H54 (cell line): ENCODE measurements at places on chromosomes 2 and 18.

- DNase-seq: no peak
Observed at GRCh38 chr2:63675026-63675425, 86.3 kb downstream of the MDH1 start.

GRCh38 chr18:26119246-26119645 is 14.4 kb upstream of the PSMA8 start:
- no peak for DNase-seq

- peak; percentile 79 for DNase-seq
Observed at GRCh38 chr2:110101280-110101844, 14.3 kb downstream of the MALL start.

DNA sequence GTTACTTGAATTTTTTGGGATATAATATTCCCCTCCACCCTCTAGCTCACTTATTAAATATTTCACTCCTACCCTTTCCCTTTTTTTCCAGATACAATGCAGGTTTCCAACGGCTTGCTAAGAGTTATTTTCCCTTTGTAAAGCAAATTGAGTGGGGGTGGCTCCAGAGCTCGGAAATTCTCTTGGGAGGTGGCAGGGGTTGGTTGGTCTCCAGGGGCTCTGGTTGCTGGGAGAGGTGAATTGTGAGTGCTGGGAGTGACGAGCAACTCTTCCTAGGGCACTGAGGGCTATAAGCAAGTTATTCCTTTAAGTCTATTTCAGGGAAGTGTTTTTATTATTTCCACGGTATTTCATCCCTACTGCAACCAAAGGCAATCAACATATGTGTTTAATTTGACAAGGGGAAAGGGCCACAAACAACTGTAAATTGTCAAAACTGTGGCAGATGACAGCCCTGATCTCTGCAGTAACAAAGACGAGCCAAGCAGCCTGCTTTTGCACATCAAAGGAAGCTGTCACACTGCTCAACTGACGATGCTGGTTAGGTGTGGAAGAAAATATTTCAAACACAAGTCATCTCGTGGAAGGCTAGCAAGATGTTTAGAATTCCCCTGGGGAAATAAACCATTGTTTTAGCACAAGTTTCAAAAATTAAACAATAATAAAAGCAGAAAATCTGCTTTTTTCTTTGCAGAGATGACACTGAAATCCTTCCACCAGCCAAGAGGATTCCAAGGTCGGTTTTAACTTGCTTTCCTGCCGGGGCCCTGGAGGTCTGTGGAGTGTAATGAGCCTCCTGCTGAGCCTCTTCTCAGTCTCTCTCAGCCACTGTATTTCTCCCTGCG is 34.8 kb upstream of the ASXL2 start:
- peak; percentile 60 for DNase-seq

DNA sequence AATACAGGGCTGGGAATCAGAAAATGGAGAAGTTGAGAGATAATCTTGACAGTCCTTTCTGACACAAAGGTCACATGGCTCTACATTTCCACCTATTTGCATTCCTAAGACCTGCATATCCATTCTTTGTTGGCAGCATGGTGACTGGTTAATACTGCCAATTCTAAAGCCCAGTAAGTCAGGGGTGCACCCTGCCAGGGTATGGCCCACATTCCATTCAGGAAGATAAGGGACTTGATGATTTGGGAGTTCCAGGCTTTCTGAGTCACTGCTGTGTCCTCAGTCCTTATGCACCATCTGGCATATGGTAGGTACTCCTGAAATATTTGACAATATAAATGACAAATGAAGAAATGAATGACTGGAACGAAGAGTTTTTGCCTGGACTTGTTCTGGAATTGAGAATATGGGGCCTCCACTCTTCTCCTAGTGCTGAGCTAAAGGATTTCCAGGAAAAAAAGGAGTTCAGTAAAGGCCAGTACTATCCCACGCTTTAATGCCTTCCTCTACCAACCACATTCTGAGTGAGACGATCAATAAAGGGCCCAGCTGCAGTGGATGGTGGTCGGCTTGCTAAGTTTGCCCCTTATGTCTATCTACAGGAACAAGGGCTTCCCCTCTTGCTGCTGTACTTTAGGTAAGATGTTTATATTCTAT is 31.7 kb upstream of the EIF2AK3 start:
- peak; percentile 18 for DNase-seq

DNA sequence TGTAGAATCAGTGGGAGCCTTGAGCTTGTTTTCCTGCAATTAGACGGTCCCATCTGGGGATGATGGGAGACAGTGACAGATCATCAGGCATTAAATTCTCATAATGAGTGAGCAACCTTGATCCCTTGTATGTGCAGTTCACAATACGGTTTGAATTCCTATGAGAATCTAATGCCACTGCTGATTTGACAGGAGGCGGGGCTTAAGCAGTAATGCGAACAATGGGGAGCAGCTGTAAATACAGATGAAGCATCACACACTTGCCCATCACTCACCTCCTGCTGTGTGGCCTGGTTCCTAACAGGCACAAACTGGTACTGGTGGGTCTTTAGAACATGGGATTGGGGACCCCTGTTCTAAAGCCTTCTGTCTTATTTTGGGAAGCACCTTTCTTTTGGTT is 17.9 kb upstream of the NYAP2 start:
- DNase-seq: no peak
